ENCODE measurements at places on chromosomes 16 and 17.

GRCh38 chr17:74212209-74212912 is 1.0 kb upstream of the TTYH2 start:
- H3K36me3 ChIP-seq: peaks cover 29% of the 10 kb centered on the region
- peak overlapping the region; percentile 81 for H3K27ac ChIP-seq
- peaks cover 94% of the 10 kb centered on the region for H3K4me1 ChIP-seq
- H3K4me3 ChIP-seq: peak overlapping the region; percentile 54
- DNase-seq: peak; percentile 82

GRCh38 chr17:31269578-31269983 is 27.5 kb downstream of the OMG start:
- H3K36me3 ChIP-seq: peaks cover 68% of the 10 kb centered on the region
- no peak for DNase-seq
- H3K27ac ChIP-seq: no peak overlapping the region
- no peak overlapping the region for H3K4me3 ChIP-seq

DNA sequence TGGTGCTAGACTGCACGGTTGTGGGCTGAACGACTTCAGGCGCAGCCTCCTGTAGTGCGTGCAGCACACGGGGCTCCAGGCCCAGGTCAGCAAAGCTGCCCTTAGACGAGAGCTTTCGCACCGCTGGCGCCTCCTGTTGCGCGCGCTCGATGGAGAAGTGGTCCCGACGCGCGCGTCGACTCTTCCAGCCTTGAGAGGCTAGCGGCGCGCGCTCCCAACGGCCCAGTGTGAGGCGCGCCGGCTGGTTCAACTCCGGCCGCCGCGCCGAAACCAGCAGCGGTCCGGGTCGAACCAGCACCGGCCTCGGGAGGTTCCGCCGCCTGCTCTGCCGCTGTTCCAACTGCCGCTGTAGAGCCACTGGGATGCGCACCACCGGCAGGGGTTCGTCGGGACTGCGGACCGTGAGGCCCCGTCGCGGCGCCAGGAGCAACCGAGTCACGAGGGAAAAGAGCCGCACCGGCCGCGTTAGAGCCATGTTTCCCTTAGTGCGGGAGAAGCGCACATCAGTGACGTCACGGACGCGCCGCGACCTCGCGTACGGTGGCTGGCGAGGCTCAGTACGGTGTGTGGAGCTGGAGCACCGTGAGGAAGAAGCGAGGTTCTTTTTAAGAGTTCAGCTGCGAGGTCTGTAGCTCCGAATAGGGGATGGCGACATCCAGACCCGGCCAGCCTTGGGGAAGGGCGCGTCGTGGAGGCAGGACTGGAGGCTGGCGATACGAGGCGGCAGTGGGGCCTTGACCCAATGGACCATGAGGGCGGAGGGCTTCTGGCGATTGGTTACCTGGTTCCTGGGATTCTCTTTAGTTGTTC is at the start of the genes DDX28 and DUS2:
Gene DDX28, minus strand, starts transcription at position 505 of the 810 bp plus-strand sequence. Its CDS starts 30 bp downstream, at position 475.
Gene DUS2, plus strand, starts transcription at position 557 of the 810 bp plus-strand sequence. CDS start 14,740 bp downstream, outside the sequence.
- no peaks in the 10 kb centered on the region for H3K27me3 ChIP-seq
- peak; percentile 98 for DNase-seq
- no peaks in the 10 kb centered on the region for H3K36me3 ChIP-seq

- DNase-seq: no peak
- no peaks in the 10 kb centered on the region for H3K27me3 ChIP-seq
- H3K4me3 ChIP-seq: no peak overlapping the region
- no peak overlapping the region for H3K27ac ChIP-seq
- peaks cover 94% of the 10 kb centered on the region for H3K4me1 ChIP-seq
Measured at GRCh38 chr17:44118427-44119050, 4.9 kb downstream of the HDAC5 start.

- no peaks in the 10 kb centered on the region for H3K4me1 ChIP-seq
- no peak overlapping the region for H3K4me3 ChIP-seq
Measured at GRCh38 chr17:32772453-32773025, 104.4 kb downstream of the MYO1D start.

GRCh38 chr17:56913353-56913866 is 439 bp downstream of the TRIM25 start:
- H3K4me1 ChIP-seq: peaks cover 45% of the 10 kb centered on the region
- peak overlapping the region; percentile 87 for H3K4me3 ChIP-seq
- no peaks in the 10 kb centered on the region for H3K27me3 ChIP-seq
- peak overlapping the region; percentile 96 for H3K27ac ChIP-seq

DNA sequence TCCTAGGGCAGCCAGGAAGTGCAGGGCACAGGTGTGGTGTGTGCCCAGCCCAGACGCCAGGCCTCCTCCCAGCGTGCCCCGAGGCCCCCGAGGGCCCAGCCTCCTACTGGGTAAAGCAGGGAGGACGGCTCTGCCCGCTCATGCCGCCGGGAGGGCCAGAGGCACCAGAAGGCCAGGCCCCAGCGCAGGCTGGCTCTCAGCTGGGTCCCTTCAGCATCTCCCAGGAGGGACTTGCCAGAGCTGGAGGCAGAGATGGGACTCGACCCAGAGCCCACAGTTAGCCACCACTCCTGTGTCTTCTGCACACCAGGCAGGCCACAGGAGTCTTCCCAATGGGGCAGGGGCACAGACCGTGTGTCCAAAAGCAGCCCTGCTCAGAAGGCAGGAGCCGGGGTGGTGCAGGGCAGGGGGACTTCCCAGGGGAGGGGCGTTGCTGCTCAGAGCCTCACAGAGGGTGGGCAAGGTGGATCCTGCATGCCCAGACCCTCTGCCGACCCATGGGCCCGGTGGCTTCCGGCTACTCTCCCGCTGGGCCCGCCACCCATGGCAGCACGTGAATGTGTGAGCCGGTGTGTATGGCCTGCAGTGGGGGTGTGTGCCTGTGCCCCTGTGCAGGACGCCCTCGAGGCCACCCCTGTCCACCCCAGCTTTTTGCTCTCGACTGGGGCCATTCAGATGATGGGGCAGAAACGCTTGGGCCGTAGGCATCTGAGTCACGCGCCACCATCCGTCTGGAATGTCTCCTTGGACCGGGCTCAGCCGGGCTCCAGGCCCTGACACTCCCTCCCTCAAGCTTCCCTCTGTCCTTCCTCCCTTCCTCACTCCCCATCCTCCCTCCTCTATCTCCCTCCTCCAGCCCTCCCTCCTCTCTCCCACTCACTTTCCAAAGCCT is 5.7 kb upstream of the ZNF469 start:
- DNase-seq: peak; percentile 56
- H3K36me3 ChIP-seq: no peaks in the 10 kb centered on the region
- no peaks in the 10 kb centered on the region for H3K4me1 ChIP-seq
- H3K4me3 ChIP-seq: no peak overlapping the region
- H3K27me3 ChIP-seq: no peaks in the 10 kb centered on the region

GRCh38 chr17:79071161-79071740 is 3.4 kb upstream of the ENGASE start:
- no peak overlapping the region for H3K27ac ChIP-seq
- DNase-seq: peak; percentile 12
- H3K4me1 ChIP-seq: peaks cover 25% of the 10 kb centered on the region
- no peak overlapping the region for H3K4me3 ChIP-seq
- no peaks in the 10 kb centered on the region for H3K36me3 ChIP-seq

DNA sequence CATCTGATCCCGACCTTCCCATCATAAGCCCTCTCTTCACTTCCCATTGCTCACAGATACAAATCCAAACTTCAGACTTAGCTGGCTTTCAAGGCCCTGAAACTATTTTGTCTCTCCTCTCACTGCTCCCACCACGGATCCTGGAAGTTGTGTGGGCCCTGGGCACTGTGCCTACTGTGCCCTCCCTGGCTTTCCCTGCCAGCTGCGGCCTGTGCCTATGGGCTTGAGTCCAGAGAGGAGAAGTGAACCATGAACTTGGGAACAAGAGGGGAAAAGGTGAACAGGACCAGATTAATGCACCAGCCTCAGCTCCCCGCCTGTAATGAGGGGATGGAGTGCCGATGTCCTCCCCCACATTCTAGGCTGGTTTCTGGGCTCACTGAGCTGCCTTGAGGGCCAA is 18.9 kb upstream of the KCNJ12 start:
- no peaks in the 10 kb centered on the region for H3K27me3 ChIP-seq
- H3K4me1 ChIP-seq: no peaks in the 10 kb centered on the region
- no peak overlapping the region for H3K27ac ChIP-seq

GRCh38 chr16:67800338-67800926 is 5.9 kb downstream of the RANBP10 start:
- H3K36me3 ChIP-seq: no peaks in the 10 kb centered on the region
- H3K27me3 ChIP-seq: no peaks in the 10 kb centered on the region

- H3K4me1 ChIP-seq: peaks cover 7% of the 10 kb centered on the region
- no peak overlapping the region for H3K27ac ChIP-seq
- H3K36me3 ChIP-seq: no peaks in the 10 kb centered on the region
- no peak for DNase-seq
- no peak overlapping the region for H3K4me3 ChIP-seq
Measured at GRCh38 chr17:2156666-2157065, 101.8 kb downstream of the HIC1 start.

- no peak for DNase-seq
- no peaks in the 10 kb centered on the region for H3K36me3 ChIP-seq
- peaks cover 9% of the 10 kb centered on the region for H3K4me1 ChIP-seq
- H3K4me3 ChIP-seq: no peak overlapping the region
Measured at GRCh38 chr17:73057196-73057595, 35.3 kb downstream of the SLC39A11 start.

DNA sequence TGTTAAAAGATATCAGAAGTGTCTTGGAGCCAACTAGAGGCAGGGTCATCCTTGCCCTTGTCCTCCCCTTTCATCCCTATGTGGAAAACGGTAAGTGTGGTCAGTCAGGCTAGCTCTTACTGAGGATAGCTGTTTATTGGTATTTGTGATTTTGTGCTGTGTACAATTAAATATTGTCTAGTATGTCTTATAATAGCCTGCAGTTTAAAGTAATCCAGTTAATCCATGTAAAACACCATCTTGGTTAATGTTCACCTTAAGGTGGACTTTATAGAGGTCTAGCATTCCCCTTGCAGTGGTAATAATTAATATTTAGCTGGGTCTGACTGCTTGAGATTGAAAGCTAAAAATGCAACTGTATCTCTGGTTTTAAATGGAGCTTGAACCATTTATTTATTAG is 25.6 kb downstream of the METTL9 start:
- no peak overlapping the region for H3K27ac ChIP-seq
- no peak overlapping the region for H3K4me3 ChIP-seq
- H3K27me3 ChIP-seq: no peaks in the 10 kb centered on the region
- H3K36me3 ChIP-seq: no peaks in the 10 kb centered on the region
- no peak for DNase-seq

GRCh38 chr17:52160136-52160567 is 1.6 kb upstream of the CA10 start:
- H3K4me3 ChIP-seq: no peak overlapping the region
- DNase-seq: no peak
- no peaks in the 10 kb centered on the region for H3K27me3 ChIP-seq
- no peak overlapping the region for H3K27ac ChIP-seq
- H3K4me1 ChIP-seq: peaks cover 12% of the 10 kb centered on the region
- H3K36me3 ChIP-seq: no peaks in the 10 kb centered on the region
